Effector memory CD4-positive, alpha-beta T cell (primary cell): ENCODE measurements at places on chromosomes 13 and 19.

DNA sequence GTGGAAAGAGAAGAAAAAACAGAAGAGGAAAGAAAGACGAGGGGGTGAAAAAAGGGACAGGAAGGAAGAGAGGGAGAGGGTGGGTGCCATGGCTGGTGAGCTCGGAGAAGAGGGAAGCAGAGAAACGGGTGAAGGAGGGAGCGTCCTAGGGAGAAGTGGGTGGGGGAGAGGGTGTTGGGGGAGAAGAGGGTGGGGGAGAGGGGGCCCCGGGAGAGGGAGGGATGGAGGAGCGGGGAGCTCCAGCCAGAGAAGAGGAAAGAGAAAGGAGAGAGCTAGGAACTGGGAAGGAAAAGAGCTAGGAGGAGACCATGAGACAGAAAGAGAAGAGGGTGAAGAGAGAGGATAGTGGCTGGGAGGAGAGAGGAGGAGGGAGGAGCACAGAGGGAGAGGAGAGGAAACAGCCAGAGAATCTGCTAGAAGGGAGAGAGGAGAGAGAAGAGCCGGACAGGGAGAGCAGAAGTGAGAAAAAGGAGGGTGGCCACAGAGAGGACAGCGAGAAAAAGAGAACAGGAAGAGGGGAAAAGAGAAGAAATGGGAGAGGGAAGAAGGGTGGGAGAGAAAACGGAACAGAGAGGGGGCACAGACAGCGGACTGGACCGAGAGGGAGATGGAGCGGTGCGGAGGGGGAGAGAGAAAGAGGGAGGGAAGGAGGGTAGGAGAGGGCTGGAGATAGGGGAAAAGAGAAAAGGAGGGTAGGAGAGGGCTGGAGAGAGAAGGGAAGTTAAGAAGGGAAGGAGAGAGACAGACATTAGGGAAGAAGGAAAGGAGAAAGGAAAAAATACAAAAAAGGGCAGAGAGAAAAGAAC lies 11.9 kb upstream of the GARIN5A start:
- DNase-seq, result no peak

GRCh38 chr13:50842990-50843256 lies 569 bp downstream of the DLEU7 start:
- no peak for DNase-seq

GRCh38 chr19:54364775-54365257 lies at the start of gene LAIR1:
Gene LAIR1 (minus strand): TSS chr19:54364931. CDS start chr19:54364804, 127 bp downstream.
- DNase-seq, result no peak

GRCh38 chr13:51636349-51636890 lies 52.2 kb downstream of the WDFY2 start:
- no peak for DNase-seq

GRCh38 chr19:31139871-31140505 lies 209.2 kb downstream of the TSHZ3 start:
- DNase-seq, result no peak

- no peak for DNase-seq
These were observed 725 bp downstream of the ZNF682 start for GRCh38 chr19:20038358-20039202.

DNA sequence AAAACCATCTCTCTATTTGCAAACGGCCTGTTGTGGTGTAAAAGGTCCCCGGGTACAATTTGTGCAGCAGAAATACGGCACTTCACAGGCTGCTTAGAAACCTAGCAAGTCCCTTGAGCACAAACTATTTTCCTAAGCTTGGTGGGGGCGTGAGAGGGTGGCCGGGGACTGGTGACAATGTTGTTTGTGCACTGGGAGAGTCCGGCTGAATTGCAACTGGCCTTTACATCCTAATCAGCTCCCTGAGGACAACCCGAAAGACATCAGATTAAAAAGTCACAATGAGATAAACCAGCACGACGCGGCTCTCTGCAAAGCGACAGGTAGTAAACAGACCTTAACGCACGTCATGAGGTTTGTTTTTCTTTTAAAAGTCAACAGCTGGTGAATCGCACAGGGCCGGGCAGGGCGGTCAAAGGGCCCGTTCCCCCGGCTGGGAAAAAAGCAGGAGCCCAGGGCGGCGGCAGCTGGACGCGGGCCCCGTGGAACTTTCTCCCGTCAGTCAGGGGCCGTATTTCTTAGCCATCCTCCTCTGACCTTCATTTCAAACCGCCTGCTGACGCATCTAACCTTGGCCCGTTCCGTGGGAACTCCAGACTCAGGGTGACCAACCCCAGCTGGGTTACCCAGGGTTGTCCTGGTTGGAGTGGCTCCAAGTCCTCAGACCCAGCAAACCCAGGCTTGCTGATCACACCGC lies 112.3 kb downstream of the GADD45B start:
- DNase-seq, result no peak

- DNase-seq, result no peak
These were observed 330.8 kb downstream of the TBC1D4 start for GRCh38 chr13:75151081-75151643.

DNA sequence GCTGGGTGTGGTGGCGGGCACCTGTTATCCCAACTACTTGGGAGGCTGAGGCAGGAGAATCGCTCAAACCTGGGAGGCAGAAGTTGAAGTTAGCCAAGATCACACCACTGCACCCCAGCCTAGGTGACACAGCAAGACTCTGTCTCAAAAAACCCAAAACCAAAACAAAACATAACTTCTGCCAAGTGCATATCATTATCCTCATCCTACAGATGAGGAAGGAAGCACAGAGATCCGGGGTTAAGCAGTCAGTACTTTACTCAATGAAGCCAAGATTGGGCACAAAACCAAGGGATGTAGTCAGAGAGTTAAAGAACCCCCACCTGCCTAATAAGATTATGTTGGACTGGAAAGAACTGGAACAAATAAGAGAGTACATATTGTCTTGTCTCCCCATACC lies 5.5 kb upstream of the TMTC4 start:
- DNase-seq, result no peak

GRCh38 chr19:56199687-56200086 lies 2.1 kb upstream of the ZSCAN5B start:
- no peak for DNase-seq

- no peak for DNase-seq
These were observed 221.9 kb downstream of the LIG4 start for GRCh38 chr13:107993239-107993949.

DNA sequence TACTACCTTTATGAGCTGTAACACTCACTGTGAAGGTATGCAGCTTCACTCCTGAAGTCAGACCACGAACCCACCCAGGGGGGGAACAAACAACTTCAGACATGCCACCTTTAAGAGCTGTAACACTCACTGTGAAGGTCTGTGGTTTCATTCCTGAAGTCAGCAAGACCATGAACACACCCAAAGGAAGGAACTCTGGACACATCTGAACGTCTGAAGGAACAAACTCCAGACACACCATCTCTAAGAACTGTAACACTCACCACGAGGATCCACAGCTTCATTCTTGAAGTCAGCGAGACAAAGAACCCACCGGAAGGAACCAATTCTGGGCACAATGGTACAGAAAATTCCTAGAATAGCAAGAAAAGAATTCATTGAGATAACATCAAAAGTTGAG lies 1796.5 kb upstream of the MIR17HG start:
- DNase-seq, result no peak

GRCh38 chr19:16315825-16316505 lies 8.7 kb upstream of the KLF2 start:
- no peak for DNase-seq

- no peak for DNase-seq
These were observed at the start of gene TNFRSF19 for GRCh38 chr13:23570099-23570920. Gene TNFRSF19 (plus strand): TSS chr13:23570412. CDS start chr13:23590184, 19,772 bp downstream.

- no peak for DNase-seq
These were observed 41.7 kb downstream of the UFM1 start for GRCh38 chr13:38391341-38391740.

- no peak for DNase-seq
These were observed 350.4 kb downstream of the MTUS2 start for GRCh38 chr13:29170436-29171082.
